Stimulated activated naive CD8-positive, alpha-beta T cell treated with anti-CD3 and anti-CD28 coated beads, Interleukin-15, Interleukin-2, amounts not matched to agents 100 U/mL and 50 U/mL, for 24 hours (primary cell): ENCODE measurements at places on chromosomes 6 and 20.
A peak's percentile ranks its signal among the peaks of the same experiment; 100 is the strongest.

- no peak for DNase-seq
These were observed 213.9 kb upstream of the SSTR4 start for GRCh38 chr20:22821081-22821727.

DNA sequence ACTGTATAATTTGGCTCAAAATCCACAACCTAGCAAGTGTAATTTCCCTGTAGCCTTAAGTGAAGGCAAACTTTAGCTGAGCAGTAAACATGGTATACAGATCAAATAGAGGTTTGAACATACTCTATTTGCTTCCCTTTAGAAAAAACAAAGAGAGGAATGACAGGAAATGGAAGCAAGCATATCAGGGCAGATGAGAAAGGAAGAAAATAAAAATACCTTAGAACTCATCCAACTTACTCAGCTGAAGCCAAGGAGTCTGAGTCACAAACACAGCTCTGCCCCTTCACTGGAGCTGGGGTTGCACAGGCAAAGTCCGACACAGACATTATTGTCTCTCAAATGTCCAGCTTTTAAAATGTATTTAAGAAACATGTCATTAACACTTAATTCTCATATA is 379.9 kb upstream of the IRAK1BP1 start:
- no peak for DNase-seq

- no peak for DNase-seq
These were observed 168.2 kb downstream of the GPX5 start for GRCh38 chr6:28693751-28694443.

DNA sequence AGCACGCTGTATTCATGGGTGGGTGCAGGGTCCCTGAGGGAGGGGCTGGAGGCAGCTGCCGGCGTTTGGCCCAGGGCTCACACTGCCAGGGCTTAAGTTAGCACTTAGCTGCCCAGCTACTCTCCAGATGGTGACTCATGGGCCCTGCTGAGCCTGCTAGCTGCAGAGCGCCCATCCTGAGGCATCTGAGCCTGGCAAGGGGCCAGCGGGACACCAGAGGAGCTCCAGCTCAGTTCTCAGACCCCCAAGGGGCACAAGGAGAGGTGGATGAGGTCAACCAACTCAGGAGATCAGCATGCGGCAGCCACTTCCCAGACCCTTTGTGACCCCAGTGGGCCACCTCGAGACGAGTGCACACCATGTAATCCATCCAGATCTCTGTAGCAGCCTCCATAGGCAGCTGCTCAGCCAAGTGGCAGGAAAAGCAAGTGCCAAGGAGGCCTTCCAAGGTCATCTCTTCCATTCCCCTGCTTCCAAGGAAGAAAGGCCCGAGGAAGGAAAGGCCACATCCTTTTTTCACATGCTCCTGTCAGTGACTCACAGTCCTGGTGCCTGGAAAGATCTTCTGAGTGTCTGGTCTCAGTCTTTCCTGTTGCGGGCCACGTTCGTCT is 35.3 kb downstream of the FOXP4 start:
- no peak for DNase-seq

- no peak for DNase-seq
These were observed 670.3 kb upstream of the NRSN1 start for GRCh38 chr6:23455754-23456153.

DNA sequence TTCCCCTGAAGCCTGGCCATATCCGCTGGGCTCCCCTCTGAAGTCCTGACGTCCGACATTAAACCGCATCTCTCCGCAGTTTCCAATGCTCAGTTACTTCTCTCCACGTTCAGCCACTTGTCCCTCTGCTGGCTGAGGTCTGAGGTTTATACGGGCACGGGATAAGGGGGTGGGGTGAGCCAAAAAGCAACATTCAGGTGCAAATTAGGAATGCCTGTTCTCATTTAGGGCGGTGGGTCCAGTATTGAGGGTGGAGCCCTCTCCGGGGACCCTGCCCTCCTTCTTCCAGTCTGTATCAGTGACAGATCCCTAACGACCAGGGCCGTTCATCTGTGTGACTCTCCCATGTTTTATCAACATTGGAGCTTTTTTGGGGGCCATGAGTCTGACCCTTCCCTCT is 1454.4 kb downstream of the HACE1 start:
- no peak for DNase-seq

GRCh38 chr20:51326201-51326819 is 216.2 kb downstream of the NFATC2 start:
- peak; percentile 54 for DNase-seq

- DNase-seq, result no peak
These were observed 37.0 kb upstream of the IER3 start for GRCh38 chr6:30781395-30781742.

DNA sequence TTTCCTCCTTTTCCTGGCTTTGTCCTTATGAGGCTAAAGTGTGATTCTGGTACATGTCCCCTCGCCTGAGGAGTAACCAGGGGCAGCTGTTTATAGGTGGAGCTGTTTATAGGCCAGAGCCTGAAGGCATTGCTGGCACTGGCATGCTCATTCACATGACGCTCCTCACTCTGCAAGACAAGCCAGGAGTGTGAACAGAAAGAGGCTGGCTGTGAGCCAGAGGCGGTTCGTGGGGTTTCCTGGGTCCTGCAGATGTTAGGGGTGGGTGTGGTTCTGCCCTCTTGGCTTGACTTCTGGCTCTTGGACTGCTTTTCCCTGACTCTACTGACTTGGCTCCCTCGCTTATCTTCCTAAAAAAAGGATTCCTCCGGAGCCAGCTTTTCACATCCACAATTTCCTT is 12.8 kb upstream of the MDFI start:
- DNase-seq, result no peak

GRCh38 chr20:34472246-34472925 is 43.8 kb upstream of the DYNLRB1 start:
- DNase-seq, result no peak

DNA sequence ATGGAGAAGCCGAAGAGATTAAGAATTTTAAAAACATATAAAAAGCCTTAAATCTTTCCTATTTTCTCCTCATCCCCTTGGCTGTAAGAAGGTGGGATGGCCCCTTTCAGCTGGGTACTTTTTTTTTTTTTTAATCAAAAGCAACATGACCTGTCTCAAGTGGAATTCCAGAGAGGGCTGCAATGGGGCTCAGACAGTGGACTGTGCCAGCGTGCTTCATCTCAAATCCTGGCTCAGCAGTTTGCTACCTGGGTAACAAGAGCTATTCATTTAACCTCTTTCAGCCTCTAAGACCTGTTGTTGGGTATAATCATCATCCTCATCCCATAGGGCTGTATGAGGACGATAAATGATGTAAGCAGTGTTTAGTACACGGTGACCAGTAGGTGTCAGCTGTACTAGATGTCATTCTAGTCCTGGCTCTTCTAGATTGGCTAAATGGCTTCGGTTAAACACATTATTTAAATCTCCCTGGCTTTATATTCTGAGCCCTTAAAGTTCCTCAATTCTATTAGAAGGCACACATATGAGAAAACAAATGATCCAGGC is 6.9 kb upstream of the PPP1R3G start:
- no peak for DNase-seq

- DNase-seq, result no peak
These were observed 81.7 kb upstream of the FRMD1 start for GRCh38 chr6:168160506-168161370.

- DNase-seq, result no peak
These were observed 111.1 kb downstream of the TBC1D32 start for GRCh38 chr6:121223212-121223611.
